ENCODE measurements at places on chromosomes 16 and 17. TPM values are rescaled to one million over a fixed set of nuclear protein-coding genes. Genes with fewer than 3 reads are reported as not detected.

Gene SPEM1
- polyA plus RNA-seq: 0.13 TPM

DNA sequence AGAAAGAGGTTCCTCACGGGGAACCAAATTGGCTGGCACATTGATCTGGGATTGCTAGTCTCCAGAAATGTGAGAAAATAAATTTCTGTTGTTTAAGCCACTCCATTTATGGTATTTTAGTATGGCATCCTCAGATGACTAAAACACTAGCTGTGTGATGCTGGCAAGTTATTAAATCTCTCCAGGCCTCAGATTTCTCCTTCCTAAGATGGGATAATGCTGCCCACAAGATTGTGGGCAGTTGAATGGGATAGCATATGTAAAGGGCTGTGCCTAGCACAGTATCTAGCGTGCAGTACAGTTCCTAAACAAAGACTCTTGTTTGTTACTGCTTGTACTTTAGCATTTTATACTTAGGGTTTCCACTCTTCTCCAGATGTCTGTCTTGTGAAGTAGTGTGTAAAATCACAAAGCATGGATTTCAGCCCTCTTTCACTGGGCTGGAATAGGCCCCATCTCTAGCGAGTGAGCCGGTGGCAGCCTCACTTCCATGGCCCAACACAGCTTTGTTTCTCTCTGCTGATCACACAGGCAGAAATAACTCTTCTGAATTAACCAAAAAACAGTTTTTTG, 38.2 kb upstream of the PHAF1 start:
- DNase-seq: no peak

- DNase-seq: no peak
These were observed 499.1 kb upstream of the CDH5 start for GRCh38 chr16:65867276-65867960.

- no peak for DNase-seq
These were observed 7.2 kb downstream of the MRPL58 start for GRCh38 chr17:75019710-75020109.

GRCh38 chr16:75754141-75754540, 27.9 kb upstream of the CPHXL start:
- no peak for DNase-seq

DNA sequence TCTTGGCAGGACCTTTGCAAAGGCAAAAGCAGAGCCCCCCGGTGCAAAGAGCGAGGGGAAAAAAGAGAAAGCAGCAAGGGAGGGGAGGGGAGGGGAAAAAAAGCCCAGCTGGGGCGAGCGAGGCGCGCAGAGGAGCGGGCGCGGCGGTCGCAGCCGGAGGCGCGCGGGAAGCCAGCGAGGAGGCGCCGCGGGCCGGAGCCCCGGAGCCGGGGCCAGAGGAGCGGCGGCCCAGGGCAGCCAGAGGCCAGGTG, 129 bp downstream of the IRX5 start:
- DNase-seq: no peak

- DNase-seq: no peak
These were observed 930.7 kb downstream of the CDH8 start for GRCh38 chr16:61105544-61105943.

DNA sequence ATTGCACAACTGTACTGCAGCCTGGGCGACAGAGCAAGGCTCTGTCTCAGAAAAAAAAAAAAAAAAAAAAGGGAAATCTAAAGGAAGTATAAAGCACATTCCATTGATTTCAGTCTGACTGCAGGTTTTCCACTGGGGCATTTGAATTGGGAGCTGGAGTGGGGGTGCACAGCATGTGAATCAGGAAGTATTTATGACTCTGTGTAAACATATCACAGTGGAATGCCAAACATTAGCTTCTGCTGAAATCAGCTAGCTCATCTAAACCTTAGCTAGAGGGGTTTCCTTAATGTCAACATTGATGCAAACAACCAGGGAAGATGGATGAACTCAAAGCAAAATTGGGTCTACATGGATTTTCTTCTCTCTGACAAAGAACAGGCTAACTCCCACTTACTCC, 641.0 kb upstream of the EEF2KMT start:
- DNase-seq: no peak

DNA sequence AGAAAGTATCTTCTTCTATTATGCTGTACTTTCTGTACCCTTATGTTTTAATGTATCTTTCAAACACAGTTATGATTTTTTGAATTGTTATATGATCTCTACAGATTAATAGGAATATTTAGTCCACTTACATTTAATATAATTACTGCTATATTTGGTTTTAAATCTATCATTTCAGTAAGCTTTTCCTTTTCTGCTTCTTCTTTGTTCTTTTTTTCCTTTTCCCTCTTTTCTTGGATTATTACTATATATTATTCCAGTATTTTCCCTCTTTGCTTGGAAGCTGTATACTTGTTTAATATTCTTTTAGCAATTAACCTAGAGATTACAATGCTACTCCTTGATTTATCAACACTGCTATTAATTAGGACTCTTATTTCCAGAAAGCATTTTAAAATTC, 13.5 kb downstream of the TLE7 start:
- no peak for DNase-seq

DNA sequence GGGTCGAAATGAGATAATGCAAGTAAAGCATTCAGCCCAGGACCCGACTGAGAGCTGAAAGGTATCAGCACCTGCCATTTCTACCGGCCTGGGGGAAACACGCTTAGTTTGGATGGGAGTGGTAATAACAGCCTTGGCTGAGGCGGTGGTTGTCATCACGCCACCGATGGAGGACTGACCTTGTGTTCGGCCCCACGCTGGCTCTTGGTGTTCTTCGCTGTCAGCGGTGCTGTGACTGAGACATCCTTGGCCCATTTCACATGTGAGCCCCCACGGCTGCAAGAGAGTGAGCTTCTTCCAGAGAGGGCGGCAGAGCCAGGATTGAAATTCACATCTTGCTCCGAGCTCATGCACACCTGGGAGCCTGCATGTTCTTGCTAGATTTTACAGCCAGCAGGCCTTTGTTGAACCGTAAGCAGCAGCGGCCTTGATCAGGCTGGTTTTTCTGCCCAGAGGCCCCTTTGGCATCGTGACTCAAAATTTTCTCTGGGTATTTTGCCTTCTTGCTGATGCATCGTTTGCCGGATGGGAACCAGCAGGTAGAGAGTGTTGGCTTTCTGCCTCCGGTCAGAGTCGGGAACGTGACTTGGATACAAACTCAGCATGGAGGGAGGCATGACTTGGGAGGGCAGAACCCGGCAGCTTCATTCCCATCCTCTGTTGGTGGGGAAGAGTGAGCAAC, 341.5 kb downstream of the SNX29 start:
- no peak for DNase-seq
